ENCODE measurements at places on chromosomes 6 and 20. TPM values are rescaled to one million over a fixed set of nuclear protein-coding genes. Genes with fewer than 3 reads are reported as not detected.

KCNS1 gene
- total RNA-seq, result not detected

- H3K36me3 ChIP-seq, result no peaks in the 10 kb centered on the region
- H3K4me1 ChIP-seq, result peaks cover 29% of the 10 kb centered on the region
- H3K4me3 ChIP-seq, result no peak overlapping the region
- no peaks in the 10 kb centered on the region for H3K27me3 ChIP-seq
Observed at GRCh38 chr20:10504994-10505730, 70.1 kb downstream of the SLX4IP start.

DNA sequence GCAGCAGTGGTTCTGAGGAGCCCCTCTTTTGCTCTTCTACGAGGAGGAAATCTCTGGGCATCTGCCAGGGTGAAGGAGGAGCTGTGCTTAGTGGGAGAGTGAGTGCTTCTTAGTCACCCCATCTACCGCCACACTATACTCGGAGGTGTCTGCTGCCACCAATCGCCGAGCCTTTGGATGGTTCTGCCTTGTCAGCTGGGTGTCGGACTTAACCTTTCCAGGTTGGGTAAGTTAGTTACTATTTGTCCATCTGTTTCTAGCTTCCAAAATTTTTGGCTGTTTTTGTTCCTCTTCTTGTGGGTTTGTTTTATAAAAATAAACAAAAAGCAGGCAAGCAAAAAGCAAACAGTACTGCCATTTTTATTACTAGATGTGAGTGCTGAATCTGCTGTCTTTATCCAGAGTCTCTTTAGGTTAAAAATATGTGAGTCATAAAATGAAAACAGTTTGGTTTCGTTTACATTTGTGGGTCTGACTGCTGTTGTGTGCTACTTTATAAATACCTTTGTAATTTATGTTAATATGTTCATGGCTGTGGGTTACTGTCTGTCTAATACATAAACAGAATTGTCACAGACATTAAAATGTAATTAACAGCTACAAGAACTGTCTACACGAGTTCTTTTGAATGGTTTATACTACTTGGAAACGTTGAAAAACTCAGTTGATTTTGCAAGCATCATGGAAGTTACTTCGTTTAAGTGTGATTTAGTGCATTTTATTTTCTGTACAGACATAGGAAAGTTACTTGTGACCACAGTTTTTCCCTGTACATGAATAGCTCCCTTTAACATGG lies 89.2 kb downstream of the ARID1B start:
- peaks cover 70% of the 10 kb centered on the region for H3K4me1 ChIP-seq
- DNase-seq, result no peak
- peak overlapping the region; percentile 47 for H3K4me3 ChIP-seq
- no peaks in the 10 kb centered on the region for H3K27me3 ChIP-seq
- peak overlapping the region; percentile 93 for H3K27ac ChIP-seq

- no peaks in the 10 kb centered on the region for H3K36me3 ChIP-seq
- no peak overlapping the region for H3K27ac ChIP-seq
- H3K4me1 ChIP-seq, result no peaks in the 10 kb centered on the region
Observed at GRCh38 chr20:14955399-14955798, 618.0 kb upstream of the FLRT3 start.

DNA sequence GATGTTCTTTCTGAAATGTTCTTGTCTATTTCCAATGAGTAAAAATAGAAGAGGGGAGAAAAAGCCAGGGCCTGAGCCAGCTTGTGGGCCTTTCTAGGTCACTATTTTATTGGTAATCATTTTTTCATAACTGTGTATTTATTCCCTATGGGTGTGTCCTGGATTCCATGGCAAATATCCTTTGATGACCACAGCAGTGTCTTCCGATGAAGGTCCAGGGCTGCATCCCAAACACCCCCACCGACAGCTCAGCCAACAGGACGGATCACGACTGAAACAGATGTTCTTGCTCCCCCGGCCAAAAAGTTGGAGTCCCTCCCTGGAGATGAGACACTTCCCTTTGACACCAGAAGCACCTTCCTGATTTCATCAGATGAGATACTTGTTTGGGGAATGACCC lies 105.4 kb upstream of the PLEKHG1 start:
- no peaks in the 10 kb centered on the region for H3K36me3 ChIP-seq
- no peak overlapping the region for H3K27ac ChIP-seq
- peaks cover 10% of the 10 kb centered on the region for H3K4me1 ChIP-seq
- H3K4me3 ChIP-seq, result no peak overlapping the region
- H3K27me3 ChIP-seq, result peaks cover 5% of the 10 kb centered on the region
- no peak for DNase-seq
